ENCODE measurements at places on chromosomes 12 and 14.

DNA sequence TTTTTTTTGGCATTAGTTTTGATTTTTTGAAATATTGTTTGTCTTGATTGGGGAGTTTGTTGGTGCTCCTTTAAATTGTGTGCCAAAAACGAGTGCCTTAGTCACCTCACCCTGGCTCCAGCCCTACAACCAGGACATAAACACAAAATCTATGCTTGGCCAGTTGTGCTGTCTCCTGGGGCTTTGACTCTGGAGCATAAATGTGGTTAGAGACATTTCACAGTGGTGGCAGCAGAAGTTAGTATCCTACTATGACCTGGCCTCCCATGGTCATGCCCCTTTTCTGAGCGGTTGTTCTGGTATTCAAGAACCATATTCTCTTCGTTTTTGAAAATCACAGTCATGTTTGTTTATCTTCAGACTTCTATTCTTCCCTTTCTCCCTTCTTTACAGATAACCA is 70.7 kb upstream of the PSMA6 start:
- no peak for DNase-seq

DNA sequence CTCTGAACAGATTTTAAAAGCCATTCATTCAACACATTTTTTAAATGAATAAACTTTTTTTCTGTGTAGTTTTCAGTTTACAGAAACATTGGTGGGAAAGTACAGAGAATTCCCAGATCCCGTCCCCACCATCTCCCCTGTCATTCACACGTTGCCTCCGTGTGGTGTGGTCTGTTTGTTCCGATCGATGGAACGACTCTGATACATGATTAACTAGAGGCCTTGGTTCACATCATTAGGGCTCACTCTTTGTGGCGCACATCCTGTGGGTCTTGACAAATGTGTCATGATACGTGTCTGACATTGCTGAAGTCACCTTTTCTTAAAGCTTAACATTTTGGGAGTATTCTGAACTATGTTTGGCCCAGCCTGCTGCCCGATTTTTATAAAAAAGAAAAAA is 18.5 kb downstream of the MEG3 start:
- no peak for DNase-seq

DNA sequence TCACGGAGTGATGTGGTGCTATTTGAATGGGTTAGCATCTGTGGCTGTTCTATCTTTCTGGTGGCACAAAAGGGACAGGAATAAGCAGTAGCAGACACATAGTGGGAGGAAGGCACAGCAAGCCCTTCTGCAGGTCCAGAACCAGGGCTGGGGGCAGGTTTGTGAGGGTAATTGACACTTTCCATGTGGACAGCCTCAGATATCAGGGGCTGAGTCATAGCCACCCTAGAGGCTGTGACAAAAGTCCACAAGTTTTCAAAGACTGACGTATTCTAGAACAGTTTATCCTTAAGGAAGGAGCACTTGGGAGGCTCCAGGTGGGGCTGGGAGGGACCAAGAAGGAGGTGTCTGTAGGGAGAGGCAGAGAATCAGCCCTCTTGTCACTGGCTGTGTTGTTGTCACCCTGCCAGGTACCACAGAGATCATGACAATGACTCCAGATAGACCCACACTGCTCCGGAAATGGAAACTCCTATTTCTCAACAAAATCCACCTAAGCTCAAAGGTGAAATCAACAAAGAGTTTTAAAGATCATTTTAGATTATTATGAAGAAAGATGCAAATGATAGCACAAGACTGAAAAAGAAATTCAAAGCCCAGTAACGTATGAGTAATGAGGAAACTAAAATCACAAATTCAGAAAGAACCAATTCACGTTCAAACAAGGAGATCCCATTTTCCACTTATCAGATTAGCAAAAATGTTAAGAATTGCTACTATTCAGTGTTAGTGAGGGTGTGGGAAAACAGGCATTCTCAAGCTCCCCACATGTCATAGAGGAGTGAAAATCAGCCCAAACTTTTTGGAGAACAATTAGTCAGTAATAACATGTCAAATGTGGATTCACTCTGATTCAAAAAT is 48.3 kb downstream of the NFKBIA start:
- DNase-seq, result peak; percentile 86

DNA sequence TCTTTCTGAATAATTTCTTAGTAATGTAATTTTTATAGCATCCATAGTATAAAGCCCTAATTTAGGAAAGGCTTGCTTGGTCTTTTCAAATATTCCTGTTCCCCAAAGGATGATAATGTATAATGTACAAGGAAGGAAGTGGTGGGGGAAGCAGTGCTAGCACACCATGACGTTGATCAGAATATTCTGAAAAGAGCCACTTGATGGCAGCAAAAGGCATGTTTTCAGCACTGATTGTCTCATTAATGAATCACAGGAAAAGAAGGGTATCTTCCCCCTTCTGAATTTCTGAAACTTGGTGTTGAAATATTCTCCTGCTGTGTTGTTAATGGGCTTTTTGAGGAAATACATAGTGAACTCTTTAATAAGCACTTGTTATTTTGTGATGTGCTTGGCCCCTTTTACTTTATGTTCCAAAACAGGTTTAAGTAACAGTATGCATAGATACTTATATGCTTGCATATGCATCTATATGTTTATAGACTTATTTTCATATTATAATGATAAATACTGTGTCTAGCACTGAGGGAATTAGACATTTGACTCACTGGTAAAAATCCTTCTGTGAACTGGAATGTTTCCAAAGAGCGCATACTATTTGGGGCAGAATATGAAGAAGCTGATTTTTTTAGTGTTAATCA is 122.0 kb downstream of the TMEM117 start:
- no peak for DNase-seq

DNA sequence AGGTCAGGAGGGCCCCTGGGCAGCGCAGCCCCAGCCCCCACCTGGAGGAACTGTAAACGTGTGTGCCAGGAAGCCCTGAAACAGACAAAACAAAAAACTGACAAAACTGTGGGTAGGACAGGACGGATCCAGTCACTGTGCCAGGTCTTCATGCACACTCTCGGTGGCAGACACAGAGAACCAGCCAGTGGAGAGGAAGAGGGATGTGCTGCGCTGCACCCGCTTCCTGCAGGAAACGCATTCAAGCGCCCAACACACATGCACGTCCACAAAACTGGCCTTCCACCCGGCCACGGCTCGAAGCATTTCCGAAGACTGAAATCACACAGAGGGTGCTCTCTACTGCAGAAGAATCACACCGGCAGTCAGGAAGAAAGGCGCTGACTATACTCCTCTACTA is 16.9 kb downstream of the BRF1 start:
- DNase-seq, result no peak

GRCh38 chr14:57038689-57039088 is 228.4 kb upstream of the OTX2 start:
- DNase-seq, result no peak

GRCh38 chr12:111409780-111410430 is 4.2 kb downstream of the SH2B3 start:
- no peak for DNase-seq

DNA sequence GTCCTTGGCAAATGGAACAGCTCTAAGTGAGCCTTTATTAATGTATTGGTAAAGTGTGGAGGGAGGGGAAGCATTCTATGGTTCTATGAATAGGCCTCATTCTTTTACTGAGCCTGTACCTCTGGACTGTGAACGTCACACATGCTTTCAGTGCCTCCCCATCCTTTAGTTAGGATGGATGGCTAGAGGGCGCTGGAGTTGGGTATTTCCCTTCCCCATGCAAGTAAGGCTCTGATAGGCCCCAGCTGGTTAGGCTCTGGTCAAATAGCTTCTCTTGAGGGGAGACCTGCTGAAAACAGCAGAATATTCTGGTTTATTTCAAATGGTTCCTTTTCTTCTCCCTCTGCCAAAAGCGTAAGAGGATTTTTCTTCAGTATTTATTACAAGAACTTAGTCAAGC is 860.9 kb upstream of the MDGA2 start:
- no peak for DNase-seq

- no peak for DNase-seq
These were observed 1.0 kb upstream of the TBK1 start for GRCh38 chr12:64450711-64451486.

- no peak for DNase-seq
These were observed 188.6 kb downstream of the CRADD start for GRCh38 chr12:93865751-93866150.

DNA sequence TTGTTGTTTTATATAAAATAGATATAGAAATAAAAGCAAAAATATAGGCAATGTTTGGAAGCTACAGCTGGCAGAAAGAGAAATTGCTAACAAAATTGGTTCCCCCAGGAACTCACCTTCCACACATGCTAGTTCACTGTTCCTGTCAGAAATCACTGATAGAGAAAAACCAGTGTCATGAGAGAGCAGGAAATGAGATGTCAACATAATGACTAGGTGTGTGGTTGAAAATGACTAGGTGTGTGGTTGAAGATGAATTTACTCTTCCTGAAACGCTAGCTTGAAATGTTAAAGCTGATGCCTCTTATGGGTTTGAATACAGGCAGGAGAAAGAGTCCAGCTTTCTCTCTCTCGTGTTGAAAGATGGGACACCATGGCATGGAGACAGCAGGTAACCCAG is 216.3 kb downstream of the C12orf42 start:
- DNase-seq, result no peak
